ENCODE measurements at places on chromosomes 11 and 22. TPM values are rescaled to one million over a fixed set of nuclear protein-coding genes. Genes with fewer than 3 reads are reported as not detected.

GRCh38 chr11:95924414-95924760 lies 480 bp upstream of the MTMR2 start:
- no peak for DNase-seq

DNA sequence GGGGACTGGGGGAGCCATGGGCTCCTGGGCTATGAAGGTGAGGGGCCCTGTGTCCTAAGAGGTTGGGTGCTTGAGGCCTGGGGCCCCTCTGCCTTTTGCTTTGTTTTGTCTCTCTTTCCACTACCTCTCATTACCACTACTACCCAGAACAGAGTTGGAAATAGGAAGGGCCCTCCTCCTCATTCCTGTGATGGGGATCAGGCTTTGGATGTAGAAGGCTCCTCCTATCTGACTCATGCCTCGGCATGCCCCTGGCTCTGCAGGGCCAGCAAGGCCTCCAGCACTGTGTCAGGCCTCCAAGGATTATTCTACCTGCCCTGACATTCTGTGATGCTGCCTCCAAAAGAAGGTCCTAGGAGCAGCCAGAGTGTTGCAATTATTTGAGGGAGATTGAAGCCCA lies 766 bp downstream of the IZUMO1R start:
- DNase-seq: no peak

DNA sequence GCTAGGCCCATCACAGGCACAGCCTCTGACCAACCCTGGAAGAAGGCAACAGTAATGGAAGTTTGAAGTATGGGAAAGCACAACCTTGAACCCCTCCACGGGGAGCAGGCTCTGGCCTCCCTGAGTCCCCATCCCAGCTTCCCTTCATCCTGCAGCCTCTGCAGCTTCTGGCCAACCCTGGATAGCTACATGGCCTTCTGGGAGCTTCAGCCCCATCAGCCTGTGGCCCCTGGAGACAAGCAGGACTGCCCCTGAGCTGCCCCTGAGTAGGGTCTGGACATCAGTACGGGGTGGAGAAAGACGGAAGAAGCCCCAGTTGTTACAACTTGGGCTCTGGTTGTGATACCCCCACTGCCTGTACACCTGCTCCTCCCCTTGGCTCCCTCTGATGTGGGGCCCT lies 113.8 kb upstream of the CD82 start:
- no peak for DNase-seq

DNA sequence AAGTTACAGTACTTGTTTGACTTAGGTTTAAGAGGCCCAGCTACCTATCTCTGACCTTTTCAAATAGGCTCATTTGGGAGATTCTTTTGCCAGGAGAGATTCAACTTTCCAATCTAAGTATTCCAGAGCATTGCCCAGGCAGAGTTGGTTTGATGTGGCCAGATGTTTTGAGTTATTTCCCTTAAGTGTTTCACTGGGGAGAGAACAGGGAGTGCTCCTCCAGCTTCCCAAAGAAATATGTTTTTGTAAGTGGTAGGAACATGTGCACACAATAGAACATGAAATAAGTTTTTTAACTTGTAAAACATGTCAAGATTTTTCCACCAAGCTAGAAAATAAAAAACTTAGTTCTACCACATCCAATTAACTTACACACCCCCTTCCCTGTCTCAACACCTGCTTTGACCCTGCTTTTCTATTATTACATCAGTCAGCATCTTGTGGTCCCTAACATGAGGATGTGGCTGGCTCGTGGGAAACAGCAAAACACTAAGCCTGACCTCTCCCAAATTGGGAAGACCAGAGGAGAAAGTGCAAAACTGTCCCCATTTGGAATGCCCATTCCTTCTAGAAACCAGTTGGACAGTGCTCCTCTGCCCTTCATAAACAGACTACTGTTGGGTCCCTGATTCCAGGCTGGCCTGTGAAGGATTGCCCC lies 70.4 kb upstream of the RASSF10 start:
- DNase-seq: peak; percentile 74

ZNF215 gene
- total RNA-seq: 0.13 TPM

TMA7B gene
- total RNA-seq: not detected

GRCh38 chr22:43561415-43562178 lies 149.8 kb downstream of the MPPED1 start:
- no peak for DNase-seq

MPPED2 gene
- total RNA-seq: 0.16 TPM

SERGEF gene
- 16.6 TPM for total RNA-seq

GRCh38 chr11:83151274-83151977 lies 5.5 kb upstream of the PCF11 start:
- no peak for DNase-seq

DNA sequence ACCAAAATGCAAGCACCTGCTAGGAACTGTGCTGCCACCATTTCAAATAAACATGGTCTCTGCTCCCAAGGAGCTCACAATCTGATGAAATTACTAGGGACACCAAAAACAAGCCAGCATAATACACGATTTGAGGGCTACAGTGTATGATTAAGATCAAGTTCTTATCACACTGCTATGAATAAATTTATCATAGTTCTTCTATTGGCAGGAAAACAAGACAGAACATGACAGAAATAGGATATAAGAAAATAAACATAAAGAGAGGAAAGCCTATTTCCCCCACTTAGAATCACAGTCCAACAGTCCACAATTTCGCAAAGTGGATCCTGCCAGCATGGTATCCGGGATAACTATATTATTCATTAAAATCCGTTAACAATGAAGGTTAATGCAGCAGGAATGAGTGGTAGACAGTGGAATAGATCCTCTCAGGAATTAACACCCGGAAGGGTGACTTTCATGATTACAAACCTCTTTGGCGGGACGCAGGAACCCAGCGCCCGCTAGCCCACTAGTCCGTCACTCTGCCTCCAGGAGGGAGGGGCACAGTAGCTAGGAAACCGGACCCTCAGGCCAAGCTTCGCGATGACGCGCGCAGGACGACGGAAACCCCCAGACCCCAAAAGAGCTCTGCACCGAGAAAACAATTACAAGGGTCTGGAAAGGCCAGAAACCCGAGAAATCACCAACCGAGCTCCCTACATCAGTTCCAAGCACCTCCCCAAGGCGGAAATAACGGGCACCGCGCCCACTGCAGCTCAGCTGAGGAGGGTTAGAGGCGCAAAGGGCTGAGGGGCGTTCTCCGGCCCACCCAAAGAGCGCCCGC lies 607 bp downstream of the CCDC82 start:
- DNase-seq: no peak

DNA sequence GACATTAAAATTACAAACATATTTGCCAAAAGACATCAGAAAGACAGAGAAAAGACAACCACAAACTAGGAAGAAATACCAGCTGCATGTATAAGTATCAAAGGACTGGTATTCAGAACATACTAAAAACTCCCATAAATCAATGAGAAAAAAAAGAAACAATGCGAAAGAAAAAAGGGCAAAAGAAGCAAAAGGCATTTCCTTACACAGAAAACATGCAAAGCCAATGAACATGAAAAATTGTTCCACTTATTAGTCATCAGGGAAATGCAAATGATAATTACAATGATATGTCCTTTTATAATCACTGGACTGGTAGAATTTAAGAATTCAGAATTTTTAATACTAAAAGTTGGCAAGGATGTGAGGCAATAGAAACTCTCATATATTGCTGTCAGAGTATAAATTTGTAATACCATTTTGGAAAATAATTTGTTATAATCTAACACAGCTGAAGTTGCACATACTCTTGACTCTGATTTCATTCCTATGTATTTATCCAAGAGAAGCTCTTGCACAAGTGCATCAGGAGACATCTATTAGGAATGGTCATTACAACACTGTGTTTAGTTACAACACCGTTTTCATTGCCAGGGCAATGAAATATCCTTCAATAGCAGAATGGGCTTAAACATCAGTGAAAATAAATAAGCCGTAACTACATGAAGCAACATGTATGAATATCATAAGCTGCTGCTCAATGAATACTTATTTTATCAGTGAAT lies 279.7 kb downstream of the SWAP70 start:
- DNase-seq: peak; percentile 1

Measured in myocyte (in vitro differentiated cells).